ENCODE measurements at places on chromosomes 6 and 20. TPM values are rescaled to one million over a fixed set of nuclear protein-coding genes. Genes with fewer than 3 reads are reported as not detected.

The BPIFB4 gene
- not detected for total RNA-seq

The KIAA1755 gene
- 51.5 TPM for total RNA-seq

DNA sequence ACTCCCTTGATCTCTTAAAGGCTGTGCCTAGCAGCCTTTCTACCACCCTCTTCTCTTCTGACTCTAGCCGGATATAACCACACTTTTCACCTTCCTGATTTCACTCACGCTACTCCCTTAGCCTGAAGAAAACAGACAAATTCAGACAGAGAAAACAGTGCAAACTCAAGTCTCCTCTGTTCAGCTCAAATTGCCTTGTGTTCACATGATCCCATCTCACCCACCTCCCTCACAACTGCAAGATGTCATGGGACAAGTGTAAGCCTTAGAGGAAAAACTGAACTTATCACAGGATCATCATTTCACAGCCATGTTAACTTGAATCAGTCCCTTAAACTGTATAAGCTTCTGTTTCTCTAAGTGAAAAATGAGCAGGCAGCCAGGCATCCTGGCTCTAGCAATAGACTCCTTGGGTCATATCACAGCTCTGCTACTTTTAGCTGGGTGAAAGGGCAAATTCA lies 66.5 kb upstream of the TENT5A start:
- no peak for DNase-seq

The RSPO3 gene
- 3.9 TPM for total RNA-seq

The RAB32 gene
- total RNA-seq = 18.1 TPM

DNA sequence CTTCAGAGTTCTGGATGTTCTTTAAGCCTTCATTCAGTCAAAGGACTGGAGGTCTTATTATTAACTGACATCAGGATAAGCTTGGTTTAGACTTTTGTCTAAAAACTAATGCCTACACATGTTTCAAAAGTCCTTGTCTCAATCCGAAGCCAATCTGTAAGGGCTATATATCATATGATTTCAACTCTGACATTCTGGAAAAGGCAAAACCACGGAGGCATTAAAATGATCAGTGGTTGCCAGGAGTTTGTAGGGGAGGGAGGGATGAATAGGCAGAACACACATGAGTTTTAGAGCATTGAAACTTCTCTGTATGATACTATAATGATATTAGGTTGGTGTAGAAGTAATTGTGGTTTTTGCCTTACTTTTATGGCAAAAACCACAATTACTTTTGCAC lies 1285.8 kb upstream of the CITED2 start:
- DNase-seq = no peak

DNA sequence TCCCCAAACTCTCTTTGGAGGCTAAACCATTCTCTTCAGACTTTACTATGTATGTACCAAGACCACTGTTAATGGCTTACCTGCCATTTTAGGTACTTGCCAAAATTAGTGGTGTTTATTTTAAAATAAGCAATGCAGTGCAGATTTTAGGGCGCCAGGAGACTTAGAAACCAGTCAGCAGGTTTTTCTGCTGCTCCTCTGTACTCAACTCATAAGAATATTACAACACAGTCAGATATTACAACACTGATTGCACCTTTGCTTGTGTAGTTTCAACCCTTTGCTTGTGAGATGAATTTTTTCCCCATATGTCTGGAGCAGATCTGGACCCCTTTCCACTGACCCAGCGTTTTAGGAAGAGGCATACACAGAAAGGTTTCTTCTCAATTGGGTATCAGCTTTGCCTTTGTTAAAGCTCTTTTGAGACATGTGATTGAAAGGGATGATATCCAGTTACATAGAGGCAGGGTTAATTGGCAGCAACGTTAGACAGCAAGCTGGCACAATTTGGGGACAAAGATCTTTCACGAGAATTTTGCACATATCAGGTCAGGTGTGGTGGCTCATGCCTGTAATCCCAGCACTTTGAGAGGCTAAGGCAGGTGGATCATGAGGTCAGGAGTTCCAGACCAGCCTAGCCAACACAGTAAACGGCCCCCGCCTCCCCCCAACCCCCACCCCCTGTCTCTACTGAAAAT lies 6.2 kb downstream of the TTPAL start:
- no peak for DNase-seq

DNA sequence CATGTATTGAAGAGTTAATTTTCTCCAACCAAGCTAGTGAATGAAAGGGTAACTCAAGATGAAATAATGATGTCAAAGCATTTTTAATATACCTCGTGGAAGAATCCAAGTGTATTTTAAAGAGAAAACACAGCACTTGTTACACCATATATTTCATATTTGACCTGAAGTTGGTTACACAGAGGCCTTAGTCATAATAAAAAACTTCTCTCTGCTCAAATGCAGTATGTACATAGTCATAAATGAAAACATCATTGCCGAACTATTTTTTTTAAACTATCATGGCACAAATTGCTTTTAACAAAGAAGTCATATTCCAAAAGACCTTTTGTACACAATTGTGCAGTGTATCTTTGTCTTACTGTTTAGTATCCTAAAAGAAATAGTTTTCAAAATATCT lies 43.0 kb downstream of the BACH2 start:
- no peak for DNase-seq

The TMEM151B gene
- total RNA-seq = 18.0 TPM

DNA sequence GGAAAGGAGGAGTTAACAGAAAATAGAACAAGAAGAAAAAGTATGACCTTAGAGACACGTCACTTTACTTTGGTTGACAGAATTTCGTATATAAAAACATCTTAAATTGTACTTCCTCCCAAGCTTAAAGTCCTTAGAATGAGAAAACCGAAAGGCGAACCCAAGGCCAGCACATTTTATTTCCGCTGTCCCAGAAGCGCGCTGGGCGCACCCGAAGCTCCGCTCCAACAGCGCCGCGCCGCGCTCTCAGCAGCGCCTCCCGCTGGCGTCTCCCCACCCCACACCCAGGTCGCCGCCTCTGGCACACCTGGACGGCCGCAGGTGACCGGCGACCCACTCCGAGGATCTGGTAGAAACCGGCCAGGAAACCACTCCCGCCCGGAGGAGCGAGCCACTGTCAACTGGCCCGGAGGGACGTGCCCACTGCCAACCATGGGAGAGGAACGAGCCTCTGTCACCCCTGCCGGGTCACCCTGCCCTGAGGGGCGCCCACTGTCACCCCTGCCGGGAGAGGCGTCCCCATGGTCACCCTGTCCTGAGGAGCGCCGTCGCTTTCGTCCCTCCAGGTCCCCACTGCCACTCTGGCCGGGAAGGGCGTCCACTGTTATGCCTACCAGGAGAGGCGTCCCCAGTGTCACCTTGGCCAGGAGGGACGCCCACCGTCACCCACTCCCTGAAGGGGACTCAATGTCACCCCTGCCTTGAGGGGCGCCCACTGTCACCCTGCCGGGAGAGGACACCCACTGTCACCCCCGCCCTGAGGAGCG lies 824 bp downstream of the MPC1 start:
- DNase-seq = peak; percentile 50

DNA sequence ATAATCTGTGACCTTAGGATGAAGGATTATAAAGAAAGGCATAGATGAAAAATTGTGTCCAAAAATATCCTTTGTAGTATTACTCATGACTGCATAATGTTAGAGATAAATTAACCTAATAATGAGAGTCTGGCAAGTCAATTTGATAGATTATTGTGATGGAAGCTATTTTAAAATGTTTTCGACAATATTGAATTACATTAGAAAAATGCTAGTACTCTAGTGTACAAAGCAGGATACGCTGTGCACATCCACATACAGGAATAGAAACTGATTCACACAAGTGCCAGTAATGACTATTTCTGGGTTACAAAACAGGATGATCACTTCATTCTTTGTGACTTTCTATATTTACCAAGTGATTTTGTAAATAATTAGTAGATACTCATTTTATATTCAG lies 3.3 kb downstream of the SLC17A2 start:
- DNase-seq = no peak

The TENT5A gene
- 25.2 TPM for total RNA-seq

DNA sequence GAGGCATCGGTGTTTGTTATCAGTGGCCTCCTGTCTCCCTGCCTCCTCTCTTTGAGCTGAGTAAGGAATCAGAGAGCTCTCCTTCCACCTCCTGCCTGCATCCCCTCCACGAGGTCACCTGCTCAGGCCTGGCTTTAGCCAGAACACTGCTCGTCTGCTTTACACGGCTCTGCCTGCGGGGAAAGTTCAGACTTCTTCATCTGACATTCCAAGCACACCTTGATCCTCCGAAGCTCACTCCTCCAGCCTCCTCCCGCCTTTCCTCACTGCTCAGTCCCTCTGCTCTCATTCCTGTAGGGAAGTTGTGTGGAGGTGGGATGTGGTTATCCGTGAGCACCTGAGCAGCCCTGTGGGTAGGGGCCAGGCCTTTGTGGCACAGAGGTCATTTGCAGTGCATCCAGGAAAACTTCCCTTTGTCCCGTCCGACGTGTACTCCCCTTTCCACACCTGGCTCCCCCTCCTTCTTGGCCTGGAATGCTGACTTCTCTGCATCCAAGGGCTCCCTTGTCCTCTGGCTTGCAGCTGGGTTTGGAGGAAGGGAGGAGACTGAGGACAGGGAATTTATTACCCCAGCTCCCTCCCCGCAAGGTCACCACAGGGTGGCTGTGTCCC lies 12.8 kb upstream of the CCDC167 start:
- no peak for DNase-seq

DNA sequence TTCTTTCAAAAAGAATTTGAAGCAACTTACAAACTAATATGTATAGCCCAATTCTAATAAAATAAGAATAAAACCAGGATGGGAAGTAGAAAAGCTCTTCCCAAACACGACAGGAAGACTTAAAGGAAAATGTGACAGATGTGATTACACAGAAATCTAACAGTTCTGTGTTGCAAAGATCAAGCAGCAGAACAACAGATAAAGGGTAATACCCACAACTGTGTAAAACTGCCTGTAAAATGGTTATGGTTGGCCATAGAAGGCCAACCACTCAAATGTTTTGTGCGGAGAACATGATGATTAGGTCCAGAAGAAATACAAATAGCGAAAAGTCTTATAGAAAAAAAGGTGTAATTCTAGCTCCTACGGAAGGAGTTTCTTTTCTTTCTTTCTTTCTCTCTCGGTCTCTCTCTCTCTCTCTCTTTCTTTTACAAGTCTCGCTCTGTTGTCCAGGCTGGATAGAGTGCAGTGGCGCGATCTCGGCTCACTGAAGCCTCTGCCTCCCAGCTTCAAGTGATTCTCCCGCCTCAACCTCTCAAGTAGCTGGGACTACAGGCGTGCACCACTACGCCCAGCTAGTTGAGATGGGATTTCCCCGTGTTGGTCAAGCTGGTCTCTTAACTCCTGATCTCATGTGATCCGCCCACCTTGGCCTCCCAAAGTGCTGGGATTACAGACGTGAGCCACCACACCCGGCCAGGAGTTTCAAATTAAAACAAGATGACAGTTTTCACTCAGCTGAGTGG lies 128.5 kb downstream of the QRSL1 start:
- no peak for DNase-seq

GRCh38 chr6:79072640-79073181 lies 5.3 kb downstream of the PHIP start:
- no peak for DNase-seq

The C6orf15 gene
- total RNA-seq = not detected

- DNase-seq = no peak
Observed at GRCh38 chr6:44247338-44248302, 719 bp downstream of the HSP90AB1 start.

GRCh38 chr6:34563513-34563870 lies 7.4 kb upstream of the SPDEF start:
- DNase-seq = no peak

DNA sequence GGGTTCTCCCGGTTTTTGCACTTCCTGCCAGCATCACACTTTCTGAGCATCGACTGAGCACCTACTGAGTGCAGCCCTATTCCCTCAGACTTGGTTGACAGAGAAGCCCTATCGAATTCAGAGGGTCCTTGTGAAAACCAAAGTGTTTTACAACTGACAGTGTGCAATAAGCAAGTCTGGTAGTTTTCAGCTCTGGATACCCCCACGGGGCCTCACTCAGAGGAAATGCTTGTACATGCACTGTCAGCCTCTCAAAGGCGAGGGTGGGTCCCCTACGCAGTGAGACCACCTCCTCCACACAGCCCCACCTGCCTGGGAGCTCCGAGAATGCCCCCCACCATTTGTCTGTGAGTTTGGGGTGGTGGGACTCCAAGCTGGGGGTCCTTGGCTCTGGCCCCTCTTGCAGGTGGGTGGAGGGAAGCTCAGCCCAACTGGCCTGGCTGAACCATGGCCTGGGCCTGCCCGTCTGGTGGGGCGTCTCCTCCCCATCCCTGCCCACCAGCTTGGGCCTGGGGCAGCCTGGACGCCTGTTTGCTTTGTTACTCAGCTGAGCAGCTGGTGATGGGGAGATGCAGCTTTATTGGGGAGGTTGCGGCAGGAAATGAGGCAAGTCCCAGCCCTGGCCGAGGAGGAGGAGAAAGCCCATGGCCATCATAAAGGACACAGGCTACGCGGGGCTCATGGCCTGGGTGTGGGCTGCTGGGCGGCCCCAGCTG lies 1.7 kb downstream of the SPDEF start:
- DNase-seq = no peak

DNA sequence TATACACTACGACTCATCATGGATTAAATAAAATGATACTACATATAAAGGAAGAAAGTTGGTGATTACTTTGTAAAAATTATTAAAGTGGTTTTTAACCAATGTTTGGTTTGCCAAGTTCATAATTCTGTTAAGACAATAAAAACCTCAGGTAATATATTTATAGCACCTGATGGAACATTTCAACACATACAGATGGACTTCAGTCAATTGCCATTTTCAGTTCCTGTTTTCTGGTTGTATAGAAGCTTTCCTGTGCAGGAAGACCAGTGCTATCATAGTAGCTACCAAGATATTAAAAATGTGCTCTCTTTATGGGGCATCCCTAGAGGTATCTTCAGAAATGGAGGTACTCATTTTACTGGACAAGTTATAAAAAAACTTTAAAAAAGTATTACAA lies 1686.4 kb downstream of the GRIK2 start:
- no peak for DNase-seq

GRCh38 chr20:50837532-50838321 lies 42.9 kb downstream of the BCAS4 start:
- DNase-seq = no peak
